Renal cortical epithelial cell (primary cell): ENCODE measurements at places on chromosomes 11 and 22. TPM values are rescaled to one million over a fixed set of nuclear protein-coding genes. Genes with fewer than 3 reads are reported as not detected.

LPXN gene
- 4.1 and 14.1 TPM in 2 replicates for total RNA-seq

DNA sequence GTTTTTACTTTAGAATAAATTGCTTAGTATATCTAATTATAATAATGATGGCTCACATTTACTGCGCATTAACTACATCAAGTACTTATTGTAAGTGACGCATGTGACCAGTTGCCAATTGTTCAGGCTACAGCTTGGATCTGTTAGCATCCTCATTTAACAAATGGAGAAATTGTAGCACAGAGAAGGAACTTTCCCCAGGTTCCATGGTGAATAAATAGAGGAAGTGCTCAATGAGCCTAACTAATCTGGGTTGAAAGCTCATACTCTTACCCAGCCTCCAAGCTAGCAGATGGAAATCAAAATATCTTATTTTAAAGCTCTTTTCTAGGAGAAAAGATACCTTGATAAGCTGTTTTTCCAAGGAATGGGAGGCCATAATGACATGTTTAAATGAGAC is 19.8 kb downstream of the MMP27 start:
- DNase-seq = no peak

- DNase-seq = no peak
Observed at GRCh38 chr11:134686460-134687061, 274.5 kb upstream of the B3GAT1 start.

DNA sequence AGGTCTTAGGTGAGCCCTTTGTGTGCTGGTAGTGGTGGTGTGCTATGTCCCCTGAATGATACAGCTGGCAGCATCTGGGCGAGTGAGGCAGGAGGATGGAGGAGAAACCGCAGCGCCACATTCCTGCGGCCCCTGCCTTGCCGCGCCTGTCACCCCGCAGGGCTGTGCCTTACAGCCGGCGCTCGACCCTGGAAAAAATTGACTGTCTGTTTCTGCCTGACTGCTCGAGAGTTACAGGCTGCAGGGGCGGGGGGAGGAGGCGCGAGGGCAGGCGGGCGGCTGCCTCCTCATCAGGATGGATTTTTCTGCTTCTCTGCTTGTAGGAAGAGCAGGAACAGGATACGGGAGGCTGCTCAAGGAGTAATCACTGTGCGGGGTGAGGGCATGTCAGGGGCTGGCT is 443.4 kb downstream of the MIAT start:
- DNase-seq = peak; percentile 68

OR5A1 gene
- total RNA-seq = not detected in 2 replicates

DNA sequence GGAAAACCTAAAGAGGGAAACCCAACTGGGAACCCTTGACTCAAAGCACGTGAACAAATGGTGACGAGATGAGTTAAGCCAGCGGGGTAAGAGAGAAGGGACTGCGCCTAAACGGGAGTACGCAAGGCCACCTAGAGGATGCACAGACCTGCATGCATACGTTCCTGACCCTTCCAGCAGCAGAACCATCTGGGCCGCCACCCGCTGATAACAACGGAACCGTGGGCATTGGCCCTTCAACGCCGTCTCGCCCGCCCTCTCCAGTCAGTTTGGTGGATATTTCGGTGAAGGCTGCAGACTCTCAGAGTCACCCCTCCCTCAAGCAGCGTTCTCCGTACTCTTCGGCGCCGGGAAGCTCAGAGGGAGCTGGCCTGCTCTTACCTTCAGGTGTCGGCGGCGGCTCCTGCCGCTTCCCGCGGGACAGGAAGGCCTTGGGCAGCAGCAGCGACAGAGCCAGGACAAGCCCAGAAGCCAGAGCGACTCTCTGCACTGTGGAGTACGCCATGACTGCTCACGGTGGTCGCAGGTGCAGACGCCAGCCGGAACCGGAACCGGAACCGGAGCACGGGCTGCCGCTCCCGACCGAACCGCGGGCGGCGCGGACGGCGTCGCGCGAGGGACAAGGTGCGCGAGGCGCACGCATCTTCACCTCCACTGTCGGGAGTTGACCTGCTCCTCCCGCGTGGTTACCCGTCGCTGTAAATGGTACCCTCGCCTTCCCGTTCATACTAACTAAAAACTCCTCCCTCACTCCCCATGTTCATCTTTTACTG is at the start of gene RIC3:
TSS of gene RIC3 (minus strand) at position 541 of the 773 bp plus-strand sequence. CDS start at position 505, 36 bp downstream.
- DNase-seq = no peak

DNA sequence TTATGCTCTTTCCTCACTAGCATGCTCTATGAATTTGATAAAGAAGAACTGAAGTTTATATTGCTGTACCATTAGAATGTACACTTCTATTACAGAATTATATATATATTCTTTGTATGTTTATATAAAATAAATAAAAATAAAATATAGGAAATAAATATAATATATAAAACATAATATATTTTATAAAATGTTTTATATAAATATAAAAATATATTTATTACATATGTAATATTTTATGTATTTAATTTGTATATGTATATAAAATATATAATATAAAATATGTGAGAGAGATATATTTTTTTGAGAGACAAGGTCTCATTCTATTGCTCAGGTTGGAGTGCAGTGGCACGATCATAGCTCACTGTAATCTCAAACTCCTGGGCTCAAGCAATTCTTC is 18.3 kb upstream of the RTCB start:
- DNase-seq = no peak

TSGA10IP gene
- total RNA-seq = not detected in 2 replicates

TSSK2 gene
- total RNA-seq = not detected in 2 replicates

DNA sequence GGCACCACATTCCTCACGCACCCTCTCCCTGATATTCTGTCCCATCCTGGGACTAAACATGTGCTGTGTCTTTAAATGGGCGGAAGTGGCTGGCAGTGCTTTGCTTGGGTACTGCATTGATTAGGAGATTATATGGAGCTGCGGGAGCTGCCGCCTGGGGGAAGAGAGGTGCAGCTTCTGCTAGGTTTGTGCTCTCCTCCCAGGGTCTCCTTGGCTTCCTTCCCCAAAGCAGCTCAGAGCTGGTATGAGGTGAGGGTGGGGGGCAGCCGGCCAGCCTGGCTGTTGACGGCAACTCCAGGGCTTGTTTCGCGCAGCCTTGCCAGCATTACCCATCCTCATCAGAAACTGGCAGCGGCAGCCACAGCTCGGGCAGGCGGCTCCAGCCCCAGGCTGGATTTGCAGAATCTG is 95.4 kb downstream of the GRAMD1B start:
- no peak for DNase-seq
